Activated naive CD4-positive, alpha-beta T cell treated with anti-CD3 and anti-CD28 coated beads for 36 hours (primary cell): ENCODE measurements at places on chromosomes 4 and X. TPM values are rescaled to one million over a fixed set of nuclear protein-coding genes. Genes with fewer than 3 reads are reported as not detected.

Gene XK
- not detected for total RNA-seq

Gene KIF4A
- 29.6 TPM for total RNA-seq

Gene OPRPN
- not detected for total RNA-seq

Gene SPANXN3
- total RNA-seq, result not detected

Gene MAGED4B
- total RNA-seq, result 1.4 TPM

Gene USP53
- total RNA-seq, result 9.3 TPM

Gene COPS4
- total RNA-seq, result 38.6 TPM

Gene ETNPPL
- not detected for total RNA-seq

Gene DGAT2L6
- total RNA-seq, result not detected

Gene DCAF16
- total RNA-seq, result 46.6 TPM

Gene C4orf51
- not detected for total RNA-seq

Gene SNCA
- 1.0 TPM for total RNA-seq

Gene C4orf54
- not detected for total RNA-seq

Gene CTAG2
- total RNA-seq, result not detected

Gene HERC6
- 9.9 TPM for total RNA-seq

Gene FGB
- not detected for total RNA-seq

Gene MSX1
- total RNA-seq, result not detected

Gene GATA1
- total RNA-seq, result not detected

Gene CPEB2
- 5.4 TPM for total RNA-seq

Gene AADAT
- total RNA-seq, result not detected

Gene KIAA1210
- not detected for total RNA-seq

Gene KIT
- total RNA-seq, result not detected

Gene S100P
- total RNA-seq, result 10.0 TPM

Gene GAGE13
- total RNA-seq, result not detected

Gene AREG
- 2.1 TPM for total RNA-seq

Gene DGKQ
- total RNA-seq, result 11.1 TPM

Gene PRKX
- total RNA-seq, result 57.6 TPM

Gene HDX
- 0.74 TPM for total RNA-seq

Gene MAGEC1
- not detected for total RNA-seq

Gene MAGEA9B
- total RNA-seq, result not detected

Gene WNK3
- total RNA-seq, result 0.60 TPM

Gene IL3RA
- not detected for total RNA-seq

Gene FAM149A
- total RNA-seq, result 0.36 TPM

Gene HTN1
- not detected for total RNA-seq

Gene MAGEA6
- not detected for total RNA-seq

Gene PRPS2
- 171 TPM for total RNA-seq

Gene PROM1
- 0.05 TPM for total RNA-seq
